ENCODE measurements at places on chromosomes 2 and 18.

GRCh38 chr2:41710944-41711343, 336.9 kb upstream of the PKDCC start:
- DNase-seq = no peak

DNA sequence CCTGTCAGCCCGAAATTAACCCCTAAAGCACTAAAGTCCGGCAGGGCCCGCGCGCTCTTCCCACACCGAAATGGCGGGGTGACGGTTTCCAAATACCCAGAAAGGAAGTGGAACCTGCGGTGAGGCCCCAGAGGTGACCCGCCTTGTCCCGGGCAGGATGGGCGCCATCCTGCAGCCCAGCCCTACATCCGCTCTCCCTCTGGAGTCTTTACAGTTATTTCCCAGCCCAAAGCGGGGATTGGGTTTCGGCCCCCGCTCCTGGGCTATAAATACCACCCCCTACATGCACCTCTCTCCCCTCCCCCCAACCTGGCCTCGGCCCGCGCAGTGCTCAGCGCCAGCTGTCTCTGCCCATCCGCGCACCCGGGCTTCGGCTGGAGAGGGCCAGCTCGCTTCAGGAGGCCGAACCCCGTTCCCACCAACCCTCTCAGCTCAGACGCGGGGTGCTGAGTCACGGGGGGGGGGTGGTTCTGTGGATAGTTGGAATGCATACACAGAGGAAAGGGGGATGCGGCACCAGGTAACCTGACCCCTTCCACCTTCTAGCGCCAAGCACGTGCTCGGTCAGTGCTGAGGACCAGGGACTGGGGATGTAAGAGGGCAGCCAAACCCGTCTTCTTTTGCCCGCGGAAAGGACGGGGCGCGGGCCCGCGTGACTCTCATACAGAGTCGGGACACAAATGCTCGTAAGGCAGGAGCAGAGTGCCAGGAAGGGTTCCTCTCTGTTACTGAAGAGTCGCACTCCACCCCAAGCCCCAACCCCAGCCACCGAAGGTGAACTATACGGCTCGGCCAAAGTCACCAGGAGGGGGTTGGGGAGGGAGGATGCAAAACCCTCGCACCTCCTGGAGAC, at the start of gene TUBA4B:
Gene TUBA4B, plus strand, starts transcription at position 344 of the 853 bp plus-strand sequence. Its CDS starts 165 bp downstream, at position 509.
- peak; percentile 70 for DNase-seq

DNA sequence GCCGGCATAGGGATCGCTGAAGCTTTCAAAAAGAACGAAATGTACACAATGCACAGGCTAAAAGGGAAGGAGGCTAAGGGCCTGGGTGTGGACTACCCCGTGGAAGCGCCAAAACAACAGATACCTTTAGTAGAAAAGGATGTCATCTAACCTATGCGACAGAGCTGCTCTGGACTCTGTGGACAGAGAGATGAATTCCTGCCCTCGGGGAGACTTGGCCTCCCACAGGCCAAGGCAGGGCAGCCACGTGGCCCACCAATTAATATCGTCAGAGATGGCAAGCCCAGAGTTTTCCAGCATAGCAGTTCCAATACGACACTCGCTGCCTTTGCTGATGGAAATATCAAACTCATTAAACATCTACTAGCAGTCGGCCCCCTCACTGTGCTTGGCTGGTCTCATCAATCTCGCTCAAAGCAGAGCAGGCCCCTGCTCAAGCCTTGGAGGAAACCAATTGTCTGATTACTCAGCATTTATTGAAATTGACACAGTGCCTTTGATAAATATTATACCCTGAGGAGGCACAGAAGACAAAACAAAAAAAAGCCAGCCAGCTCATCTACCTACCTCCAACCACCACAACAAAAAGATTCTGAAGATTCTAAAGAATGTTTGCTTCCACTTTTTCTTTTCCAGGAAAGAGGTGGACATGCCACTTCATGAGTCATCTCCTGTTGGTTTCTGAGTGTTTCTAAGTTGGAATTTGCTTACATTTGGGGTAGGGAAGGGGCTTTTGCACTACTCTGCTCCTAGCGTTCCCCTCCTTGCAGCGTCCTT, 79.0 kb upstream of the ACAA2 start:
- no peak for DNase-seq

DNA sequence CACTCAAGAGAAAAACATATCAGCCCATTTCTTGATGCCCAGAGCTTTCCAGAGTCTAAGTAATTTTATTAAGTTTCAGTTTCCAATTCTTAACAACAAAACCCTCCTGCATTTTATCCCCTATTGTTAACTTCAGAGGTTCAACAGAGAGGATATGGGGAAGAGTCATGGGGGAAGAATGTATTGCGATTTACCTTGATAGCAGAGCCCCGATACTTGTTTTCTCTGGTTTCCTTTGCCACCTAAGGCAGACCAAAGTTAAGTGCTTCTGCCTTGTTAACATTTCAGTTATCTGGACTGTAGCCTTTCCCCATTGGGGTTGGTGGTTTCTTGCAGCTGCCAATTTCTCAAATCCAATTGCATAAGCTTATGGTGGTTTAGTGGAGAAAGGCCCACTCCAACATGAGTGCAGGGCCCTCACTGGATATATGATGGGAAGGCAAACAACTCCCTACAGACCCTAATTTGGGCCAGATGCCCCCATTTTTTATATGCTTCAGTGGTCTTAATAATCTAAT, 82.0 kb upstream of the ITGB6 start:
- DNase-seq = no peak

DNA sequence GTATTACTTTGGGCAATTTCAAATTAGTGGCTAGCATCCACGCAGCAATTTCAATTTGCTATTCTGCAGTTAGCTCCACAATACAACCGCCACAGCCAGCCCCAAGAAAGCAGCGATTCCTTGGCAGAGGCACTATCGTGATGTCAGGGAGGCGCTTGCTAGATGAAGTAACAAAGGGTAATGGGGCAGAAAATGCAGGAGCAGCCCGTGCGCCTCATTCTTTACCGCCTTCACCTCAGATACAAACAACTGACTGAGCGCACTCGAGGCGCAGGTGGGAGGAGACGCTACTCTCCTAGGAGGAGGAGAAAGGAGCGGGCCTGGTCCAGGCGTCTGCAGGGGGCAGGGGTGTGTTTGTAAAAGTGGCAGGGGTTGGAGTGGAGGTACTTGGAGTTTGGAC, 76.9 kb upstream of the ASB18 start:
- no peak for DNase-seq

DNA sequence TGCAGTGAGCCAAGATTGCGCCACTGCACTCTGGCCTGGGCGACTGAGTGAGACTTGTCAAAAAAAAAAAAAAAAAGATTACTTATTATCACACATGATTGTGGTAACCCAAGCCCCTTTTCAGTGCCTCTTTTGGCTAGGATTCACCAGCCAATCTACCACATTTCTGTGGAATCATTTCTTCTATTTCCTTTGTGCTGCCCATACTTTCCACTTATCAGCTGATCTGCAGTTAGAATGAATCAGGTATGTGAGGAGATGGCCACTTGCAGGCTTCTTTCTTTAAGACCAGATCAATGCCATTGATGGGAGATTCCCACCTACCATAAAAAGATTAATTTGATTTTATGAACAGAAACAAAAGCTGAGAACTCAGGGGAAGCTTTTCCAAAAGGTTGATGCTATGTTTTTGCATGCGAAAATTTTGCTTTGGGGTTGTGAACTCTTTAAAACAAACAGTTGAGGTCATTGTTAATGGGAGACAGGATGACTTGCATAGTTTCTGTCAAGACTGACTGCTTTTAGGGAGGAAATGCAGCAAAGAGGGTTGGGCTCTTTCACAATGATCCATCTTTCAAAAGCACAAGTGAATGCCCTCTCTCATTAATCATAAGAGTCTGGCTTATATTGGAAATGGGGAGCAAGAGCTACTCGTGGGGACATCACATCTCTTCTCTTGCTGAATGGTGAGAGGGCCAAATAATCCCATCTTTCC, 66.9 kb upstream of the CYP26B1 start:
- DNase-seq = no peak

DNA sequence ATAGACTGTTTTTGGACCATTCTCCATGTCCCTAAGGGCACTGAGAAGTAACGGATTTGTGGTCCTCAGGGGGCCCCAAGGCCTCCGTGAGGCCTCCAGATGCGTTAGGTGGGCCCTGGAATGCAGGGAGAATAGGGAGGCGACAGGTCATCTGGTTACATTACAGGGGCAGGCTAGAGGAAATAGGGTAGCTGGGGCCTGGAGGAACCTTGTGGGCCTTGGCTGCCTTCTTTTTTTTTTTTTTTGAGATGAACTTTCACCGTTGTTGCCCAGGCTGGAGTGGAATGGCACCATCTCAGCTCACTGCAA, 28.9 kb downstream of the ZFP36L2 start:
- no peak for DNase-seq

- no peak for DNase-seq
These were observed 63.0 kb upstream of the BCL2L11 start for GRCh38 chr2:111057721-111058120.

GRCh38 chr2:144235050-144235449, 284.9 kb downstream of the ZEB2 start:
- DNase-seq = no peak

- DNase-seq = peak; percentile 6
These were observed 37.5 kb upstream of the HAAO start for GRCh38 chr2:42829671-42830440.

- no peak for DNase-seq
These were observed 9.0 kb upstream of the SLC1A4 start for GRCh38 chr2:64980183-64980582.

DNA sequence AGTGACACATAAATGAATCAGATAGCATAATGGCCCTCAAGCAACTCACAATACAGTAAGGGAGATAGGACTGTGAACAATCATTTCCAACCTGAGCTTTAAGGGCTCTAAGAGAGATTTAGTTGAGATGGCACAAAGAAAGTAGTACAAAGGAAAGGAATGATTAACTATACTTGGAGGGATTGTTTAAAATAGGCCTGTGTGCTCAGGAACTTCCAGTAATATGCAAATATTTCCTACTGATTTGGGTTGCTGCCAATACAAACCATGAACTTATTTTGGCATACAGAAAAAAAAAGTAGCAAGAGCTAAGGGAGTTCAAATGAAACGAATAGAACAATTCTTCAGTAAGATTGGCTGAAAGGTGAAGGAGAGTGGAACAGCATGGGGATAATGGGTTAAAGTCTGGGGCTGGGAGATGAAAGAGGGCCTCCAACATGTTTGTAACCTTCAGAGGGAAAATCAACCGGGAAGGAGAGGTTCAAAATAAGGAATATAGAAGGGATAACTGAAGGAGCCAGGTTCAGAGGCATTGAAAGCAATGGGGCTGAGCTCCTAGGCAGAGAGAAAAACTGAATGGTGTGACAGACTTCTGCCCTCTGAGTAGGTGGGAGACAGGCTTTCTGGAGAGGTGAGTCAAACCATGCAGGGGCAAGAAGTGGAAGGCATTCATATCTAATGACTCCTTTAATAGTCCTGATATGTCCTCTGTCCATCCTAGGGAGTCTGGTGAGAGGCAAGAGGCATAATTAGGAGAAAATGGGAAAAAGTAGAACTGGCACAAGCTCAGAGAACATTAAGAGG, 83.5 kb downstream of the DNAH7 start:
- no peak for DNase-seq

DNA sequence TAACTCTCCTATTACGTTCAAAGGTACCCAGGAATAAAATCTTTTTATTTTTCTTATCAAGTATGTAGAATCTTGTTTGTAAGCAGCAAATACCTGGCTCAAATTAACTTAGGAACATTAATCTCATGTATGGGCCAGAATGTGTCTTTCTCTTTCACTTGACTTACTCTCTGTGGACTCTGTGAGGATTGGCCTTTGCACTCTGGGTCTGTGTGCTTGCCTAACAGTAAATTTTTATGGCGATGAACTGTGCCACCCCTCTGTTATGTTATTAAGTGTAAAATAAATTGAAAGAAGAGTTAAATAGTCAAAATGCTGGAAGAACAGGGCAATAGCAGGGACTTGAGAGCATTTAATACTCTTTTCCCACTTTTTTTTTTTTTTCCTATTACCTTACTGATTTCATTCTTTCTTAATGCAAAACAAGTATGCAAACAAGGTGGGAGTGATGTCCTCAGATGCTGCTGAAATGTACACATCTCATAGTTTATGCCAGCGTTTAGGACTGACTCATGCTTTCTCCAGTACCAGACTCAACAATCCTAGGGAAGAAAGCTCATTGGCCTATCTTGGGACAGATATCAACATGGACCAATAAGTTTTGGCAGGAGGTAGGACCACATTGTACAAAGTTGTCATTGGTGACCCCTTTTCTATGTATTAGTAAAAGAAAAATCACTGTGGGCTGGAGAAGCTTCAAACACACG, 25.5 kb downstream of the LYPD6 start:
- no peak for DNase-seq

DNA sequence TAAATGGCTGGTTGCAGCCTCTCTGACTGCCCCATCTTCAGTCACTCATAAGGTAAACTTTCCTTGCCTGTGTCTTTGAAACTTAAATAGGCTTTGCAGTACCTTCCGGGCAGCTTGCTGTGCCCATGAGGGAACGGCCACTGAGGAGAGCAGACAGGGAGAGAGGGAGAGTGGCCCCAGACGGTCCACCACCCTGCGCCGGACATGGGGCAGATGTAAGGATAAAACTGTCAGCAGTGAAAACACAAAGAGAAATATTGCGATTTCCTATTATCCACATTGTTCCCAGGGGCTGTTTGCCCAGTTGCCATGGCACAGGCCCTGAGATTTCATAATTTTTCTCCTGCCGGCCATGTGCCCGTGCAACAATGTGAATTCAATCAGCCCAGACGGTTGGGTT, 265.9 kb upstream of the SALL3 start:
- DNase-seq = peak; percentile 57

DNA sequence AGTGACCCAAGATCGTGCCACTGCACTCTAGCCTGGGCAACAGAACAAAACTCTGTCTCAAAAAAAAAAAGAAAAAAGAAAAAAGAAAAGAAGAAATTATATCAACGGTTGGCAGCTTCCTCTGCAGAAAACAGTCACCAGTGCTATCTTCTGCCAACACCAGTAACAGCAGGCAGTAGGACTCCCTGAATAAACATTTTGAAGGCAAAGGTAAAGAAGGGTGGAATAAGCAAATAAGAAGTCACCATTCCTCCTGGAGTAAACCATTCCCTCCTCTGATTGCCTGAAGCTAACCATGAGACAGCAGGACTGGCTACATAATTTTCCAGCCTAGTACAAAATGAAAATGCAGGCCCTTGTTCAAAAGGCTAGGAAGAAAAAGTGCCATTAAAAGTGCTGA, 9.0 kb upstream of the RNF103 start:
- peak; percentile 76 for DNase-seq

GRCh38 chr2:120430957-120431356, 85.0 kb downstream of the INHBB start:
- no peak for DNase-seq

- no peak for DNase-seq
These were observed 8.2 kb downstream of the MALL start for GRCh38 chr2:110107092-110108079.

GRCh38 chr2:26283606-26284005, 38.9 kb downstream of the HADHB start:
- no peak for DNase-seq

- DNase-seq = no peak
These were observed 22.0 kb downstream of the KATNAL2 start for GRCh38 chr18:46939337-46939963.

GRCh38 chr18:55524353-55525073, 63.5 kb downstream of the TCF4 start:
- DNase-seq = peak; percentile 72

GRCh38 chr2:119350311-119350998, 16.2 kb downstream of the C2orf76 start:
- no peak for DNase-seq

GRCh38 chr2:20235655-20236305, 10.8 kb upstream of the SDC1 start:
- no peak for DNase-seq
